Fibroblast of lung (primary cell): ENCODE measurements at places on chromosomes 12 and 14. TPM values are rescaled to one million over a fixed set of nuclear protein-coding genes. Genes with fewer than 3 reads are reported as not detected.

SLC2A14 gene
- under 0.01 and 0.17 TPM in 2 replicates for total RNA-seq

SOAT2 gene
- under 0.01 TPM in 1 of 2 replicates, not detected in the other for total RNA-seq

TGM1 gene
- total RNA-seq = 0.51 and 0.83 TPM in 2 replicates

AJUBA gene
- total RNA-seq = 57.0 and 84.9 TPM in 2 replicates

PAPLN gene
- 6.9 and 9.5 TPM in 2 replicates for total RNA-seq
